ENCODE measurements at places on chromosomes 7 and 10.

- ATAC-seq, result no peak
Measured at GRCh38 chr10:97229322-97230015, 43.7 kb upstream of the SLIT1 start.

DNA sequence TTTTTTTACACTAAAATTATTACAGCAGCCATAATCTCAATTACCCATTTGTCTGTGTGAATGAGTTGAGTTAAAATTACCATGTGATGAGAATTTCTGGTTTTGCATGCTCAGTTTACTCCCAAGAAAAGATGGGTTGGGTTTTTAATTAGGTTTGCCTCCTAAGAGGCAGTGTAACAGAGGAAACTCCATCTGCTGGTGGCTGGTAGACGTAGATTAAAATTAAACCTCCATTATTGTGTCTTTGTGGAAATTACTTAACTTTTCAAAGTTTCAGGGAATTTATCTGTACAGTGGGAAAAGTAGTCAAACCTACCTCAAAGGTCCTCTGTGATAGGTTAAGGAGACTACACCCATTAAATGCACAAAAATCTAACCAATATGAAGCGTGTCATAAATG is 954.2 kb downstream of the PCDH15 start:
- no peak for ATAC-seq

- no peak for ATAC-seq
Measured at GRCh38 chr10:24590697-24591457, 132.8 kb downstream of the ARHGAP21 start.

GRCh38 chr7:22179442-22179879 is 177.5 kb downstream of the RAPGEF5 start:
- ATAC-seq, result no peak

- ATAC-seq, result no peak
Measured at GRCh38 chr10:101238732-101239105, 9.5 kb upstream of the LBX1 start.

GRCh38 chr7:28136420-28136819 is 44.2 kb downstream of the JAZF1 start:
- ATAC-seq, result no peak

- no peak for ATAC-seq
Measured at GRCh38 chr10:127485153-127485857, 63.8 kb upstream of the NPS start.

GRCh38 chr10:114166494-114166893 is 7.5 kb downstream of the CCDC186 start:
- no peak for ATAC-seq

DNA sequence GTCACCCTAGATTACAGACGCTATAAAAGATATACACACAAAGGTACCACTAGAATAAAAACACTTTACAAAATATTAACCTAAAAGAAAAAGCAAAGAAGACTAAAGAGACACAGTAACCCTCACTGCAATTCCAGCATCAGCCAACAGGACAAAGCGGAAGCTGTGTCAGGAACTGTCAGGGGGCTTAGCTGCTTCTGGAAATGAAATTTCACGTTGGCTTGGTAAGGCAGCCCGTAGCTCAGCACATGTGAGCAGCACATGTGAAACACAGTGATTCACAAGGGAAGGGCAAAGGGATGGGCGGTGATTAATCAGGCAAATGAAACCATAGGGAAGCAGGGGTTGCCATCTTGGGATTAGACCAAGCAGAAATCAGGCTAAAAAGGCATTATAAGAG is 195.4 kb downstream of the MGMT start:
- no peak for ATAC-seq

DNA sequence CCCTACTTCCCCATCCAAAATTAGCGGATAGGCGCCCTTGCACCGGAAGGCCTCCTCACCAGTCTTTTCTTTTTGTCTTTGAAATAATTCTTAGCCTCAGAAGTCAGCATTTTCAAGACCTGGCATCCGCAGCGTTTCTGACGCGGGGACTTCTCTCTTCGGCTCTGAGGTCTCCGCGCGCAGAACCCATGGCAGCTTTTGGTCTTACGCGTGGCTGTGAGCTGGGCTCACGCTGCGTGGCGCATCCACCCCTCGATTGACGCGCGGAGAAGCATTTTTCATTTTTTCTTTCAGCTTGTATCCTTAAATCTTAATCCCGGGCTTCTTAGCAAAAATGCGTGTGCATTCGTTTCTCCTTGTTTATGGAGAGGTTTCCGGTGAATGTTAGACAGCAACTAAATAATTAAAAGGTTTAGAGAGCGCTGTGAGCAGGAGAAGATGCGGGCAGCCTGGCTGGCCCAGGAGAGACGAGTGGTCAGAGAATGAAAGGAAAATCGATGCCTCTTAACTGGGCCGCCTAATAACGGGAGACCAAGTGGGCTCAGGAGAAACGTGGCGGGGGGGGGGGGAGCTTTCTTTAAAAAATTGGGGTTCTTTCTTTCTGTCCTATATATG is 2.0 kb upstream of the GATA3 start:
- ATAC-seq, result no peak

GRCh38 chr7:27165089-27165995 is at the start of gene HOXA9:
TSS of gene HOXA9 (minus strand) at chr7:27165537. CDS start at chr7:27165457, 80 bp downstream.
- no peak for ATAC-seq

DNA sequence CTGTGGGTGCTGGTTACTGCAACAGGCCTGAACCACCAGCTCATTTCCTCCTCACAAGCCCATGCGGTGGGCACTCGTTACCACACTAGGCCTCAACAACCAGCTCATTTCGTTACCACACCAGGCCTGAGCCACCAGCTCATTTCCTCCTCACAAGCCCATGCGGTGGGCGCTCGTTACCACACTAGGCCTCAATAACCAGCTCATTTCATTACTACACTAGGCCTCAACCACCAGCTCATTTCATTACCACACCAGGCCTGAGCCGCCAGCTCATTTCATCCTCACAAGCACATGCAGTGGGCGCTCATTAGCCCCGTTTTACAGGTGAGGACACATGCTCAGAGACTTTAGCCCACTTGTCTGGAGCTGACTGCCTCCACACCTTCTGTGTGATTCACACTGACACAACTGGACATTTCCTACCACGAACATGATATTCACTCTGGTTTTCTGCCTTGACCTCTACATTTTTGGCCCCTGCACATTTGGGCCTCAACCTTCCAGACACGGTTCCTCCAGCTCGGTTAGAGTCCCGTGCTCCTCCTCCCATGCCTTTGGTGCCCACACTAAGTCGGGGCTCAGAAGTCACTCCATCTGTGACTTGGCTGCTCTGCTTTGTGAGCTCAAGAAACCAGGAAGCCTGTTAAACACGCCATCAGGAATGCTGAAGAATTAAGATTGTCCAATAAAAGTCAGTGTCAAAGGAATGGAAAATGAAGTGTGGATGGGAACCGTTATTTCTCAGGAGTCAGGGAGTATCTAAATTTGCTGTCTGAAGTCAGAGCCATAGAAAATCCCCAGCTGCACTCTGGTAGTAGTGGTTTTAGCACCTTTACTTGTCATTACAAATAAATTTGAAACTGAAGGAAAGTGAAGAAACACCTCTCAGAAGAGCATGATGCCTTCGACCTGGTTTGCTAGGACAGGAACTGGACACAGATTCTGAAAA is 55.8 kb upstream of the LANCL2 start:
- ATAC-seq, result no peak

DNA sequence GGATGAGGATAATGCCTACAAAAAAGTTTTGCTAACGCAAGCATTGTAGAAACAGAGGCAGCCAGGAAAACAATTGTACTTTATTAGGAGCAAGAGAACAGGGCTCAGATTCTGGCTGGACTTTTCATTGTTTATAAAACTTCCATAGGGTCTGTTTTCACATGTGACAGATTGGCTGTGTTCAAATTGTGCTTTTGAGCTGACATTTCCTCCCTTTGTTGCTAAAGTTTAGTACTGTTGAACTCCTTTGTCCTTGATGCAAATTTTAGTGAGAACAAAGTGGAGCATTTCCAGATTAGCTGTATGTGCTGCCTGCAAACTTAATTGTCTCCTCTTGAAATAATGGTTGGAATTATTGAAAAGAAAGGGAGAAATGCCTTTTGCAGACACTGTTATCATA is 221.0 kb upstream of the FZD1 start:
- ATAC-seq, result no peak

DNA sequence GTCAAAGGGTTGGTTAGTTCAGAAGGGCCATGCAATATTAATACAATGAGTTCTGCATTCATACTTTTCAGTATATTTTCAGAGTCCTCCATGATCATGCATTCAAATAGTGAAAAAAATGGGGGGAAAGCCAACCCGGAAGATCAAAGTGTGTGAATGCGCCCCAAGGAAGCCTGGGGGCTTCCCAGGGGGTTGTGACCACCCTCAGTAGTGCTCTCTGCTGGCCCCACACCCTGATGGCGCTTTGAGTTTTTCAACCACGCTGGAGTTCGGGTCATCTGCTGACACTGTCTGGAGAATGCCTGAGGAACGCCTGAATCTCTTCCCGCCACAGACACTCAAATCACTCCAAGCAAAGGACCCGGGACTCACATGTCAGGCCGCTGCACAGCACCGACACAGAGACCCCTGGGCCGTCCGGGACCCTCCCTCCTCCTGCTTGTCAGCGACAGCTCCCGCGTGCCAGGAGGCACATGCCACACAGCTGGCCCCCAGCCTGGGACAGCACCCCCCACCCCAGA is 1.0 kb downstream of the TNS3 start:
- no peak for ATAC-seq

DNA sequence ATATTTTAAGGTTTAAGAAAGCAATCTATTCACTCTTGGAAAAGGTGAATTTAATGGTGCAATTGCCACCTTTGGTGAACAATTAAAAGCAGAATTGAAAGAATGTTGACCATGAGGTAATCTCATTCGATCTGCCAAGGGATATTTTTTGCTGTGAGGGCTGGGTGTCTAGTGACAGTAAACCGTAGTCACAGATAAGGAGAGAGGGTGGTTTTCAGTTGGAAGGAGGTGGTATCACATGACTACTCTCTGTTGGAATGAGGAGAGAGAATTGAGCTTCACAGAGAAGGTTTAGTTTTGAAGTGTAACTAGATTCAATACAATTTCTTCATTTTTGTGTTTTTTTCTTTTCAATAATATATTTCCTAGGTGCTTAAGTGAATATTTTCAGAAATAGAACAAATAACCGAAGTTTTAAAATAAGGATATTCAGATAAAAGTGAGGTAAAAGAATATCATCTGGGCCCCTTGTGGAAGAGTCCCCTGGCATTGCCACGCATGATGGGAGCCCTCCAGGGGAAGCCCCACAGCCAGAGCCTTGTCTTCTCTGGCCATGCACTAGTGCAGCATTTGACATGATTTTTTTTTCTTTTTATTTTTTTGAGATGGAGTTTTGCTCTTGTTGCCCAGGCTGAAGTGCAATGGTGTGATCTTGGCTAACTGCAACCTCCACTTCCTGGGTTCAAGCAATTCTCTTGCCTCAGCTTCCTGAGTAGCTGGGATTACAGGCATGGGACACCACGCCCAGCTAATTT is 73.4 kb downstream of the GPR141 start:
- ATAC-seq, result no peak

DNA sequence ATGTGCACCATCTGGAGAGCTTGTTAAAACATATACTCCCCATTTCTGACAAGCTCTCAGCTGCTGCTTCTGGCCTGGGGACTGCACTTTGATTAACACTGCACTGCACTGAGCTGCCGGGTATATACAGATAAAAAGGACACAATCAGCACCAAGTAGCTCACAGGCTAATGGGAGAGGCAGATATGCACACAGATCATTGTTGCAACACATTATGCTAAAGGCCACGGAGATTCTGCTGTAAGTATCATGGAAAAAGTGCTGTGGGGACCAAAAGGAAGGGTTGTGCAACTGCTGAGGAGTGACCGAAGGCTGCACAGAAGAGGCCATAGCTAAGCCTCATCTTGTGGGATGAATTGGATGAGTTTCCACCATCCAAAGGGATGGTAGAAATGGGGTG is 455.2 kb downstream of the SORCS3 start:
- ATAC-seq, result no peak

DNA sequence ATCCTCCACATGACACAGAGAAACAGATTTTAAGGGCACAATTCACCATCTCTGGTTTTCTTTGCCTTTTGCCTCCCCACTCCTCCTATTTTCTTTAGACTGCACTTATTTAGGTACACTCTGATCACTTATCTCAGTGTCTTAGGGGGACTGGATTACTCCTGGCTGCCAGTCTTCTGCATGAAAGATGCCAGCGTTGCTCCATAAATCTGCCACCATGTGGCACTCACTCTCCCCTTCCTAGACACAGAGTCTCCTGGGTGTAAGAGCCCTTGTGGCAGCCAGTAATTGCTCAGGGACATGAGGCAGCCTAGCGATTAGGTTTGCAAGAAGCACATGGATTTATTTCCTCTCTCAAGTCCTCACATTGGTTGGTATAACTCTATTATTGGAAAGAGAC is 34.5 kb upstream of the RBM20 start:
- ATAC-seq, result no peak

Data from gastroesophageal sphincter (tissue), 4 donors.